ENCODE measurements at places on chromosomes 5 and 9.

- DNase-seq: no peak
These were observed 92.1 kb upstream of the COX7C start for GRCh38 chr5:86525622-86526021.

GRCh38 chr5:91849069-91849468, 466.0 kb upstream of the ARRDC3 start:
- DNase-seq: no peak

DNA sequence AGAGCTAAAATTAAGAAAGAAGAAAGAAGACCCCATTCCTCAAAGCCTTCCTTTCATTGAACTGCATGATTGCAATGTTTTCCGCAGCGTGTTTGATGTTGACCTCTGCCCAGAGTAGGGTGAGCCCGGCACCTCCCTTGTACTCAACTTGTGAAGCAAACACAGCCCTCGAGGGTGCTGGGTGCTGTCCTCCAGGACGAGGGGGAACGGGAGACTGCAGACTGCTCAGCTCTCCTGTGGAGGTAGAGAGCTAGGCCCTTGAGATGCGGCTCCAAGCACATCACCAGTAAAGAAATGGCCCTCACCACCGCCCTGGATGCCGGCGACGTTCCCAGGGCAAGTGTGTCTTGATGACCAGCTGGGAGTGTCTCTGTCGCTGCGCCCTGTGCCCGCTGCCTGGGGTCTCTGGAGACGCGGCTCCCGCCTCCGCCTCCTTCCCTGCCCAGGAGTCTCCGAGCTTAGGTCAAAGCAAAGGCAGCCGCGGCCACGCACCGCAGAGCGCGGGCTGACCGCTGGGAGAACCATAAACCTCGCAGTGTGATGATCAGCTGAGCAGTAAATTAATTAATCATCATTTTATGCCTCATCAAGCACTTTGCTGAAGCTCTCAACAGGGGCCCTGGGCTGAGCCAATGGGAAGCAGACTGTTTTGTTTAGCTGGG, 108.7 kb downstream of the IRX2 start:
- DNase-seq: no peak

DNA sequence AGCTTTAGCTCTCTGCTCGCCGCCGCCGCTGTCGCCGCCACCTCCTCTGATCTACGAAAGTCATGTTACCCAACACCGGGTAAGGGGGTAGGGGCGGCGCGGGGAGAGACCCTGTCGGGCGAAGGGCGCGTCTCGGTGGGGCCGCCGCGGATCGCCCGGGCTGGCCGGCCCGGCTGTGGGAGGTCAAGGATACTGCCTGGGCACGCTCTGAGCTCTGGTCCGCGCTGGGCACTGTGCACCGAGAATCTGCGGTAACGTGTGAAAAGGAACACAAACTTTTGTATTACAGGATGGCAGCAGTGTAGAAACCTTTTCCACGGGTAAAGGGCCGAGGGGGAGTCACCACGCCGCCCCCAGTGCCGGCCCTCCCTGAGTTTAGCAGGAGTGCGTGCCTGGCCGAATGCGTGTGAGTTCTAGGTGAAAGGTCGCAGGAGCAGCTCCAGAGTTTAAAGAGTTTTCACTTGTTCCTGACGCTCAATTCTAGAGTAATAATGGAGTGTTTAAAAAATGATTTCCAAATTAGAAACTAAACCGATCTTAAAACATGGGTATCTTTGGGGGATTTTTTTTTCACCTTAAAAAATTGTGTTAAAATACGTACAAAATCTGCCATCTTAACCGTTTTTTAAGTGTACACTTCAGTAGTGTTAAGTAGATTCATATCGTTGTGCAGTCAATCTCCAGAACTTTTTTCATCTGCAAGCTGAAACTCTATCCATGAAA, at the start of gene HSDL2:
Gene HSDL2 (plus strand): TSS at position 7 of the 723 bp plus-strand sequence. CDS start 56 bp downstream, at position 63.
- peak; percentile 7 for DNase-seq

DNA sequence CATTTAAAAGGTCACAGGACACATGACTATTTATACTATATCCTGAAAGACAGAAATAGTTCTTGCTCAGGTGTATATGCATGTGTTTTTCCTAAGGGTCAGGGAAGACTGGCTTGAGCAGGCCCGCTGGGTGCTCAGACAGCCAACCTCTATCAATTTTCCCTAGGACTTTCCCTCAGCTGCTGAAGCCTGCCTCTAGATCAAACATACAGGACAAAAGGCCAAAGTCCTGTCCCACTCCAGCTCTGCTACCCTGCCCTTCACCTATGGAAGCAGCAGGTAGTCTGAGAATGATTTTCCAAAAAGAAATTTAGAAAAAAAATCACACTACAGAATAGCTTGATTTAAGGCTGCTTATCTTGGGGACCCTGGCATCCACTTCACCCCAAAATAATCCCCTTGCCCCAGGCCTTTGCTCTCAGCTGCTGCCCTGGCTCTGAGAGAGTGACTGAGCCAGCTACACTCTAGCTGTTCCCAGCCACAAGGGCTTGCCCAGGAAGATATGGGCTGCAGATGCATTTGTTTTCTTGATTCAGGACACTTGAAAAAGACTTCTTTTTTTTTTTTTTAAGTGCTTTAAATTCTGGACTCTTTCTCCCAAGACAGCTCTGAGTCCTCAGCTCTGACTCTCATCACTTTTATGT, 42.5 kb downstream of the KLHL3 start:
- no peak for DNase-seq

DNA sequence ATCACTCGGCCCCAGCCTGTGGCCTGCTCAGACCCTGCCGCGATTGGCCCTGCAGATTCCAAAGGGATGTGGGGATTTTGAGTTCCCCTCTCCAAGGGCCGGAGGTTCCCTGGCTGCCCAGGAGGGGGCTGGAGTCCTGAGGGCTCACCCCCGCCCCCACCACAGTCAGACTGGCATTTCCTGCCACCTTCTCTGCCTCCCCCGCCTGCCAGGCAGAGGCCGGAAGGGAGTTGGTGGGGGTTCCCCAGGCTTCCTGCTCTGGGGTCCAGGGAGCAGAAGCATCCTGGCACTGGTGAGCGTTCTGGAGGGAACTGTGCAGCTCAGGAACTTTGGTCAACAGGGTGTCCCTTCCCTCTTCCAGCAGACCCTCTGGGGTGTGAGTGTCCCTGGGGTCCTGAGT, 70.6 kb downstream of the RXRA start:
- DNase-seq: peak; percentile 49

GRCh38 chr5:176535101-176535663, 2.0 kb downstream of the RNF44 start:
- DNase-seq: no peak

DNA sequence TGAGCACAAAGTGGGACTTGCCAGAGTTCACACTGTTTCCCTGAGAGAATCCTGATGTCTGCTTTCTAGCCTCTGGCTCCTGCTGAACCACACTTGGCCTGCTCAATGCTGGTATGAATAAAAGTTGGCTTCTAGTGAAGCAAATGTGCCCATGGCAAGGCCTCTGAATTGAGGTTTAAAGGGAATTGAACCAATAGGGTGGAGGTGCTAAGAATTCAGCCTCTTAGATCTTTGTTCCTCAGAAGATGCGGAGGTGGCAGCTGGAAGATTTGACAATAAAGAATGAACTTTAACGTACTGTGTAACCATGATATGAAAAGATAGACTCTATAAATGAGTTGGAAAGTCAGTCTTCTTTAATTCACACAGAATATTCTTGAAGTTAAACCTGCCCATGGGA, 57.2 kb downstream of the RASGRF2 start:
- no peak for DNase-seq

DNA sequence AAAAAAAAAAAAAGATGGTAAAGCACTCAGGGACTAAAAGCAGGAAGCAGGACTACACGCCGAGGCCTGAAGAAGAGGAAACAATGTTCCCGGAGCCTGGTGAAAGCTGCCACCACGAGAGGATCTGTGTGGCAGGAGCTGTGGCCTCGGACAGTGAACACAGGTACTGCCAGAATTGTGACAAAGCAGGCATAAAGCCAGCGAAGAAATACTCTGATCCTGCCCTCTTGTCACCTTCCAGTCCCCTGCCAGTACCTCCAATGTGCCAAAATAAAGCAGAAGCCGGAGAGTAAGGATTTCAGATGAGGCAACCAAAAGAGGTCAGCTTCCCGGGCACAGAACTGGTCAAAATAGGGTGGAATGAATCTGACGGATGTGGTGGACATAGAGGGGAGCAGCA, 211.5 kb upstream of the TARS1 start:
- no peak for DNase-seq

GRCh38 chr9:136671646-136672430, 9.1 kb downstream of the EGFL7 start:
- peak; percentile 37 for DNase-seq

GRCh38 chr9:8962084-8962483, 1162.5 kb upstream of the DMAC1 start:
- DNase-seq: no peak

DNA sequence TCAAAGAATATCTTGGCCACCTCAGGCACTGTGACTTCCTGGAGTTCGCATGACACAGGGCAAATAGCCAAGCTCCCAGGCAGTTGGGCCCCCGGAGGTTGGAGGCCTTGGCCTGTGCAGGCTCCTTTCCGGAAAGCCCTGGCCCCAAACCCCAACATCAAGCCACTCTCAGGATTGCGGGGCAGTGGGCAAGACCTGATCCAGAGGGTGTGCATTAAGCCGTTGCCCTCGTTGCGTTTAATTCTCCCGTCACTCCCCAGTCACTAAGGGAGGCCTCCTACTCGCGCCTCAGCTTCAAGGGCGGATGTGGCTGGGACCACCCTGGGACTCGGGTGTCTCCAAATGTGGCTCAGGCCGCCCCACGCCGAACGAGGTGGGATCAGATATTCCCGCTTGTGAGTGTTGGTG, 60.1 kb downstream of the TMEM174 start:
- DNase-seq: no peak

DNA sequence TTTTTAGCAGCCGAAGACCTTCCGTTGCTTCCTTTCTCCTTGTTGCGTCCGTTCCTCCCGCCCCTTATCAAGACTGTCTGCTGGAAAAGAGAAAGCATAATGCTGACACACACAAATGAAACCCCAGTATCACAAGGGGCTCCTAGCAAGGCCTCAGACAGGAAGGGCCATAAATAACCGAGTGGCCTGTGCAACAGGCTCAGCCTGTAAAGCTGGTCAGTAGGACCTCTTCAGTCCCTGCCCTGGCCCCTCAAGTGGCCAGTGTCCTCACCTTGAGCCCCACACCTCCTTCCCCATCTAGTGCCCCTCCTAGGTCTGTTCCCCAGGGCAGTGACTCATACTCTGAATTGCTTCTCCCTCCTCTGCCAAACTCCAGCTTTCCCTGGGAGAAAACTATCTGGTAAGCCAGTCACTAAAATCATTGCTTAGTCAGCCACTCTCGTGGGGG, 174.6 kb upstream of the IL12B start:
- no peak for DNase-seq

DNA sequence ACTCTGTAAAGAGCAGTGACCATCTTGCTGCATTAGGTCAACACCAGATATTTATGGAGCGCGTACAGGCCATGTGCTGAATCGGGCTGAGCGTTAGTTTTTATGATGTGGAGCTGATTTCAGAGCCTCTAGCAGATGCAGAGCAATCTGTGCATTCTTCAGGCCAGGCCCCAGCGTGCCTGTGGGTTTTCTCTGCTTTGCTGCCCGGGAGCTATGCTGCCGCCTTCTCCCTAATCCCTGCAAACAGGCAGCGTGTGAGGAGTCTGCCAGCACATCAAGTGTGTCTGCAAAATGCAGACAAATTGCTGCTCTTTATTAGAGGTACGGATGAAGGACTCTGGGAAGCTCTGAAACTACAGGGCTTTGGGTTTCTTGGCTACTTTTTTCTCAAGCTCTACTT, 170.0 kb downstream of the NTRK2 start:
- DNase-seq: no peak

DNA sequence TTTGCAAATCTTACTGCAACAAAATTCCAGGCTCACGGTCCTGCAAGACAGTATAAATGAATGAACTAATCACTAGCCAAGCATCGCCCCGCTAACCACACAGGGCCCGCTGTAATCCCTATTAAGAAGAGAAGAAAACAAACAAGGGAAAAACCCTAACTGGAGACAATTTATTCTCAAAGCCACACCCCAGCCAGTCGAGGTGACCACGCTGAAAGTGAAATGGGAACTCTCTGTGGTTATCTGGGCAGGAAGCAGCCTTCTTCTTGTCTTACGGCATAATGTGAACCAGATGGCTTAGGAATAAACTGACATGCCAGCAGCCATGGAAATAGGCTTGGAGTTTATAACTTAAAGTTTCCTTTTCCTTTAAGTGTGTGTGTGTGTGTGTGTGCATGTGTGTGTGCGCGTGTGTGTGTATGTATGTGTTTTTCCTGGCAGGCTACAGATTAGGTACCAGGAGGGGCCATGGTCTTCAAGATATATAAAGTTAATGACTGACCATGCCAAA, 120.2 kb downstream of the SEMA6A start:
- DNase-seq: no peak

- no peak for DNase-seq
These were observed 48.2 kb downstream of the ROPN1L start for GRCh38 chr5:10489810-10490426.

- no peak for DNase-seq
These were observed 195.3 kb downstream of the FBXL7 start for GRCh38 chr5:15695215-15695731.

GRCh38 chr5:87329114-87329513, 61.4 kb downstream of the RASA1 start:
- no peak for DNase-seq

GRCh38 chr9:80175286-80176150, 603.8 kb downstream of the TLE4 start:
- no peak for DNase-seq

GRCh38 chr5:58462623-58463230, 2.8 kb upstream of the PLK2 start:
- DNase-seq: peak; percentile 13

- DNase-seq: no peak
These were observed 415.6 kb downstream of the GADD45G start for GRCh38 chr9:90020276-90020871.

- DNase-seq: no peak
These were observed 3.4 kb downstream of the KLHL9 start for GRCh38 chr9:21331676-21332402.

GRCh38 chr9:13718086-13718485, 438.6 kb upstream of the MPDZ start:
- no peak for DNase-seq

DNA sequence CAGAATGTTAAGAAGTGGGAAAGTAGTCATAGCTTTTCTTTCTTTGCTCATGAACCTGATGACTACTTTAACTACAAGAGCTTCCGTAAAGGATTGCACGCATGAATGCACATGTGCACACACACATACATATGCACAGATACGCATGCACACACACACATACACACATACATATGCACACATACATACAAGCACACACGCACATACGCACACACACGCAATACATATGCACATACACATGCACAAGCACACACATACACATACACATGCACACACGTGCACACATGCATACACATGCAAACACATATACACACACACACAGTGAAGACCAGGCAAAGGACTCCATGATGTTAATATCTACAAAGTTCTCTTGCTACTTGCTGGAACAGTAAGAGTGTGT, 22.9 kb downstream of the LSM11 start:
- no peak for DNase-seq

DNA sequence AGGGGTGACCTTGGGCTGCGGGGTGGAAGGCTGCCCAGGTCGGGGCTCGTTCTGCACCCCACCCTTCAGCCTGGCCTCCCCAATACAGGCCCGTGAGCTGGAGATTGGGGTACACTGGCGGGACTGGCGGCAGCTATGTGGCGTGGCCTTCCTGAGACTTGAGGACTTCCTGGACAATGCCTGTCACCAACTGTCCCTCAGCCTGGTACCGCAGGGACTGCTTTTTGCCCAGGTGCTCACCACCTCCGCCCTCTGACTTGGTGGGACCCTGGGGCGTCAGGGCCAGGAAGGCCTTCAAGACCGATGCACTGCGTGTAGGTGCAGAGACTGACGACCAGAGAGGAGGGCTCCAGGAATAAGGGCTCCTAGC, 10.5 kb downstream of the ZDHHC12 start:
- DNase-seq: no peak

- no peak for DNase-seq
These were observed 90.9 kb upstream of the COX7C start for GRCh38 chr5:86526811-86527348.

Data from T-helper 9 cell (primary cell).